ENCODE measurements at places on chromosomes 16 and 17.

DNA sequence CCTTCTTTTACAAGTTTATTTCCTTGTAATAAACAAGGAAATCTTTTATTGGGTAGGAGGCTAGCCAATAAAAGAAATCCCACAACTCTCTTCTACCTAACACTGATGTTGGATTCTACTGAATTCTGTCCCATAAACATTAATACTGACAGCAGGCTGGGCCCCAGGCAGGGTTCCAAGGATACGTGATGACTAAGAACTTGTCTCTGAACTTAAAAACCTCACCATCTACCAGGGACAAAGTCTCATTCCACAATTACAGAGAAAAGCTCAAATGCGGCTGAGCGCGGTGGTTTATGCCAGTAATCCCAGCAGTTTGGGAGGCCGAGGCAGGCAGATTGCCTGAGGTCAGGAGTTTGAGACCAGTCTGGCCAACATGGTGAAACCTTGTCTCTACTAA is 64.9 kb downstream of the ARHGAP17 start:
- DNase-seq = no peak

DNA sequence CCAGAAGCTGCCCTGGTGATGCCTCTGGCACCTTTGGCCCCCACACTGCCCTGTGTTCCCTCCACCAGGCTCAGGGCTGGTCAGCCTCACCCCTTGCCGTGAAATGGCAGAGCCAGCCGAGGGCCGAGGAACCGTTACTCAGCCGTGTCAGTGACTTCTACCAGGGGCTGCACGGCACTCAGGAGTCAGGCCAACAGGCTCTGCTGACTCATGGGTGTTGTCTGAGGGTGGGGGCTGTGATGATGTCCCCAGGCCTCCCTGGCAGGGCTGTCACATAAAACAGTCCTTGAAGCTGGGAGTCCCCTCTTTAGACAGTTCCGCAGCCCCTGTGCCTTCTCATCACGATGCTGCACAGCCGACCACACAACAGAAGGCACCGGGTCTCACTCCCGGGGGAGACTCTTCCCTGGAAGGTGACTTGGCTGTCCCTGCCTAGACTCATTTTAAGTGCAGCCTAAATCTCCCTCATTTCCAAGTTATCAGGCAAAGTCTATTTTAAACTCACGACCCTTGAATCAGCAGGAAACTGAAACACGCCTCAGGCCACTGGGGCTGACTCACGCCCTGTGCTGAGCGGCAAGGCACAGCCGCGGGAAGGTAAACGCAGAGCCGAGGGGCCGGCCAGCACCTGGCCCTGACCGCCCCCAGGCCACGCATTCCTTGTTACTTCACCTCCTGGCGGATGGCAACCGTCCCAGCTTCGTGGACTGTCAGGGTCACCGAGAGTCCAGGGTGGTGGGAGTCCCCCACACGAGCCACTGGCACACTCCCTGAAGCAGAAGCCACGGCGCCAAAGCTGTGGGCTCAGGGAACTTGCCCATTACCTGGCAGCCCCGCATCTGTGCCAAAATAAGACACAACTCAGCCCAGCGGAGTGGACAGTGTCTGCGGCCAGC is 102.6 kb downstream of the ZNF778 start:
- DNase-seq = peak; percentile 71

- DNase-seq = no peak
Measured at GRCh38 chr16:84528322-84528721, 23.9 kb upstream of the MEAK7 start.

DNA sequence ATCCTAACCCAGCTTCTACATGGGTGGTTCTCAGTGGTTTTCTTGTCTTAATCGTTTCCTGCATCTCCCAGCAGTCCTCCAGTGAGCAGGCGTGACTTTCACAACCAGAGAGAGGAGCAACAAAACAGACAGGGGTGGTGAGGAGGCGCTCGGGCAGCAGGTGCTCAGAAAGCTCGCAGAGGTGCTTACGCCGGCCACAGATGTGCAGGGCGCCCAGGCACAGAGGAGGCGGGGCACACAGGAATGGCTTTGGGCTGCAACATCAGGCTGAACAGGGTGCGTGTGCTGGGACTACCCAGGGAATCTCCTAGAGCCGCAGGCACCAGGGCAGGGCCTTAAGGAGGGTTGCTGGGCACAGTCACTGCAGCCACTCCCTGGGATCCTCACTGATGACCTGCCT is 32.6 kb downstream of the KLHDC4 start:
- DNase-seq = no peak

DNA sequence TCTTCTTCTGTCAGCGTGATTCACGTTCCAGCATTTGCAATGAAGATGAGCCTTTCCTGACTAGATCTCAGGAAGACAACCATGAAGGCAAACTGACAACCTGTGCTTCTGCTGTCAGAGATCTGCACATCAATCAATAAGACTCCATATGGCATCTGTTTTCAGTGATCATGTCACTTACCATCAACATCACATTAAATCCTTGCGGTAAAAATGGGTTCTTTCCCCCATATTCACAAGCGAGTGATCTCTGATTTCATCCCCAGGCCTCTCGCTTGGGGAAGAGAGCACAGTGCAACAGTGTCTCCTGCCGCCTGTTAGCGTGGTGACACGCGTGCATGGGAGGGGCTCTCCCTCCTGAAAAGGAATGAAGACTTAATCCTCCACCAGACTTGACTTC is 11.1 kb downstream of the NACA2 start:
- DNase-seq = no peak

DNA sequence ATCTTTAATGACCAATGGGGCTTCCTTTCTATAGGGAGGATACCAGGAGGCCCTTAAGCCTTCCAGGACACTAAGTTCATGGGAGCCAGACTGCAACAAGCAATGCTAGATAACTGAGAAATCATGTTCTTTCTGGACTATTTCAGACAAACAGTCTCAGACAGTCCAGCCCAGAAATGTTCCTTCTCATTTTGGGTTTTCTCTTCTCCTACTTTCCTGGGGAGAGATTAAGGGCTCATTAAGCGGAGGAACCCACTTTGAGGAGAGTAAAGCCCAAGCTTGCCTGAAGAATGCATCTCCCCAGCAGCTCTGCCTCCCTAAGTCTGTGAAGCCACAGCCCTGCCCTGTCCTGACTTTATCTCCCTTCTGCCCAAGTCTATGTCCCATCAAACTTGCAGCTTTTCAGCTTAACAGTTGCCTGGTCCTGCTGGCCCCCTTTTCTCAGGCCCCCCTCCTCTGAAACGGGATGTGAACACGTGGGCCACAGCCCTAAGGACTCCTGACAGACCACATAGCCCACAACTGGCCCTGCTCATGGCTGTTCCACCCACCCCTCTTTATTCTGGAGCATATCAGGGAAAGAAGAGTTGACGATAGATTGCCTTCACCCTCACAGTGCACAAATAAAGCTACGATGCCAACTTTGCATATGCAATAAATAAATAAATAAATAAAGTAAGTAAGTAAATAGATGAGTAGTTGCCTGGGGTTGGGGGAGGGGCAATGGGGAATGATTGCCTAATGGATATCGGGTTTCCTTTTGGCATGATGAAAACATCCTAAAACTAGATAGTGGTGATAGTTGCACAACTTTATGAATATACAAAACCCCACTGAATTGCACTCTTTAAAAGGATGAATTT is 111.0 kb downstream of the N4BP1 start:
- DNase-seq = no peak

DNA sequence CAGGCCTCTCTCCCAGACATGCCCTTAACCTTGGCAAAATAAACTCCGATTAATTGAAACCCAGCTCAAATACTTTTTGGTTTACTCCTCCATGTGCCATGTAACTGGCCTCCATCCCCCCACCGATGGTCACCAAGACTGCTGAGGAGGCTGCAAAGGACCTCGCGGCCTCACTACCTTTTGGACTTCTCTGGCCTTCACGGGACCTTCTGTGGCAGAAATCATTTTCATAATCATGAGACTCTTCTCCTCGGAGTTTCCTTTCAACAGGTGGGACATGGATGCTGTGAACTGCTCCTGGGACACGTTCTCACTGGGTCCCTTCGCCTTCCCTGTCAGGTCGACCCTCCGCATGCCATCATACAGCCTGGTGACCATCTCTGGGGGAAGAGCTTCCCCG is 9.0 kb downstream of the MEAK7 start:
- DNase-seq = no peak

- DNase-seq = no peak
Measured at GRCh38 chr16:62392698-62393097, 356.5 kb upstream of the CDH8 start.

DNA sequence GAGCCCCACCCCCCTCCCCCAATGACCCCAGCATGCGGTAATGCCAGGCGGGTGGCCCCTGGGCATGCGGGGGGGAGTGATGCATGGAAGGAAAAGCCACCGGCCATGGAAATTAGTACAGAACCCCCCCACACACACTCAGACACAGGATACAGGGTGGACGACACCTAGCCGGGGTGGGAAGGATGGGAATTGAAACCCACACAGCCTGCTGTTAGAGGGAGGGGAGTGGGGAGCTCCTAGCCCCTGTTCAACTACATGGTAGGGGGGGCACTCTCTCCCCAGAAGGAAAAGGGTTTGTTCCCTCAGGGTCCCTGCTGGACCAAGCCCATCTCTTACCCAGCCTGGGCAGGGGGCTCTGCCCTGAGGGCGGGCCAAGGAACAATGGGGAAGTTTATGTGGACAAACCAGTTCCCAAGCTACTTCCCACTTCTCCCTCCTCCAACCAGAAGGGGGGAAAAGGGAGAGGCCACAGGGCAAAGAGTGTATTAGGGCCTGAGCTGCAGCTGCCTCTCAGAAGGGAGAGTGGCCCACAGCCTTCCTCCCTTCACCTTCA is 5.2 kb downstream of the TMUB2 start:
- no peak for DNase-seq

DNA sequence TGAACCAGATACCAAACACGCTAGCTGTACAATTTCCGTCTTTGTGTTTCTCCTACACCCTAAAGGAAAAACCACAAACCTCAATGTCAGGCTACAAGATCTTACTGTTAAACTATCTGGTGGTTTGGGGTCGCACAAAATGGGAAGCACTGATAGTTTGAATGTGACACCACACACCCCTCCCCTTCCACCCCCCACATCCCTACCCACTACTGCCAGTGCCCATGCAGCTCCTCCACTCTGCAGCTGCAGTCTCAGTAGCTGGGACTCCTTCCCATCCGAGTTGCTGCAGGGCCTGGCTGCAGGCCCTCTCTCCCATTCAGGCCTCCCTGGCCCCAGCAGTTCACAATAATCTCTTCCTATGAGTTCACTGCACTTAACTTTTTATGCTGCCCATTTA is 18.4 kb downstream of the TRAP1 start:
- DNase-seq = no peak

DNA sequence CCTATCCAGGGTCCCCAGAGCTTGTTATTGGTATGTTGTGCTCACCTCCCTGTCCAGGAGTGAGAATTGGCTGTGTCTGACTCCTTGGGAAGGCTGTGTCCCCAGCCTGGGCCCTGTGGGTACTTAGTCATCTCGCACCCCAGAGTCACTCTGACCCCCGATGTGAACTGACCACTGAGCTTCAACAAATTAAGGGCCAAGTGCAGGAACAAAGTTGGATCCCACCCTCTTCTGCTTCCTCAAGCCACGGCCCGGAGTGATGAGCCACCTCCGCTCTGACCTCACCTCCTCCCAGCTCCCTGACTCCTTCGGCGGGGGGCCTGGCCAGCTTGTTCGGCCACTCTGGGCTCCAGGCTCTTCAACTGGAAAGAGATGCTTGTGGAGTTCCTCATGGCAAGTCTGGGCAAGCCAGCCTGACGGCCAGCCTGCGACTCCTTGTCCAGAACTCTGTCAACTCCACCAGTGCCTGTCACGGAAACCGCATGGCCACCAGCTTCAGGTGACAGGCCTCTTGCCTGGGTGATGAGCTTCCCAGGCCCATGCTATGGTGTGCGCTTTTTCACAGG is 22.3 kb upstream of the MPRIP start:
- no peak for DNase-seq

DNA sequence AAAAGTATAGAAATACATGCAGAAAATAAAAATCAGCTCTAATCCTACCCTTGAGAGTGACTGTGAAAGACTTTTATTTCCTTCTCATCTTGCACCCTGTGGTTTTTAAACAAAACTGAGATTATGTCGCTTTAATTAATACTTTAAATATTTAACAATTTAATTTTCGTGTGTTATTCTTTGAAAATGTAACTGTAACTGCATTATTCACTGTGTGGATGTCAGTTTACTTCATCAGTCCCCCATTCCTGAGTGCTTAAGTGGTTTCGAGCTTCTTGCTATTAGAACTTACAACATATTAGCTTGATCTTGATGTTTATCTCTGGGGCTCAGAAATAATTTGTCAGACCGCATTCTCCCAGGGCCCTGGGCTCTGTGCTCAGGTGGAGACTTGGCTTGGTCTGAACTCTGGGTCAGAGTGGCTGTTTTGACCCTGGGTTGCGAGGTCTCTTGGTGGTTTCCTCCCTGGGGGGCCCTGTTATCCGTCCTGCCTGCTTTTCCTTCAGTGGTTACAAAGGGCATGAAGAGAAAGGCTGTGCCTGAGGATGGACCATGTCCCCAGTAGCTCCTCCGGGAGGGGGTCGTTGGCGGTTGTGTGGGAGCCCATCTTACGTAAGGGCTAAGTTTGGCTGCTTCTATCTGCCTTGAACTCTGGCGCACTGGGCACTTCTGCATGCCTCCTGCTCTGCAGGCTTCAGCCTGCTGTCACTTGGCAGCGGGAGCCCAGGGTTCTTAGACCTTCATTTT is 25.7 kb downstream of the AKAP1 start:
- no peak for DNase-seq

- no peak for DNase-seq
Measured at GRCh38 chr16:82524976-82525375, 101.8 kb upstream of the CDH13 start.

DNA sequence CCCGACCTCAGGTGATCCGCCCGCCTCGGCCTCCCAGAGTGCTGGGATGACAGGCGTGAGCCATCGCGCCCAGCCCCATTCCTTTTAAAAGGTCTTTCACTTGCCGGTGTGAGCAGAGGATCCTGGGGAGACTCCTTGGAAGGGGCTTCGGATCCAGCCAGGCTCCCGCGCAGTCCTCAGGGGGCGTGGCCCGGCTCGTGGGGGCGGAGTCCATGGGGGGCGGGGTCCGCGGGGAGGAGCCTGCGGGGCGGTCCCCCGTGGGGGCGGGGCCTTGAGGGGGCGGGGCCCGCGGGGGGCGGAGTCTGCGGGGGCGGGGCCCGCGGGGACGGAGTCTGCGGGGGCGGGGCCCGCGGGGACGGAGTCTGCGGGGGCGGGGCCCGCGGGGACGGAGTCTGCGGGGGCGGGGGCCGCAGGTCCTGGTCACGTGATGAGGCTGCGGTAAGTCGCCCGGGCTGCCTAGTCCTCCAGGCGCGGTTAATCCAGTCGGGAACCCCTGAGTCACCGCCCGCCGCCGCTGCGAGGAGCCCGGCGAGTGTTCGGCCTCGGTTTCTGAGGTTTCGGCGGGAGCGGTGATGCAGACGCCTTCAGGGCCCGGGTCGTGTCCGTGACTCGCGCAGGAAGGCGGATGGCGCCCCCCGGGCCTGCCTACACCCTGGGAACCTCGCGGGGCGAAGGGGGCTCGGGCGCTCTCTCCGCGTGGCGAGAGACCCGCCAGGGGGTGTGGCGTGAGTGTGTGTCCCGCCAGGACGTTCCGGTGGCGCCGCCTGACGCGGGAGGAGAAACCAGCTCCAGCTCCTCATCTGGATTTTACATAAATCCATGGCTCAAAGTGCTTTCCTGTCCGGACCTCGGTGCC is 23.6 kb upstream of the ABR start:
- DNase-seq = peak; percentile 40
